MCF 10A (cell line): ENCODE measurements at places on chromosomes 11 and 22. TPM values are rescaled to one million over a fixed set of nuclear protein-coding genes. Genes with fewer than 3 reads are reported as not detected.

Gene HORMAD2
- total RNA-seq: not detected in 2 replicates

Gene SUSD2
- 13.3 and 32.8 TPM in 2 replicates for total RNA-seq

Gene C11orf86
- total RNA-seq: not detected in 2 replicates

Gene SMIM38
- not detected in 2 replicates for total RNA-seq

Gene SAA4
- total RNA-seq: not detected in 2 replicates

Gene HOATZ
- total RNA-seq: not detected in 2 replicates

Gene ARHGAP8
- 10.3 and 18.6 TPM in 2 replicates for total RNA-seq

Gene SPDYC
- total RNA-seq: not detected in 2 replicates

Gene OR52E8
- not detected in 2 replicates for total RNA-seq
